H4 (cell line): ENCODE measurements at places on chromosomes 13 and 19.

- no peak for DNase-seq
These were observed 19.0 kb upstream of the ATP11A start for GRCh38 chr13:112670864-112671263.

GRCh38 chr19:8305798-8306197, 2.4 kb downstream of the CD320 start:
- no peak for DNase-seq

- no peak for DNase-seq
These were observed 324.9 kb upstream of the GPC6 start for GRCh38 chr13:92901739-92902138.

DNA sequence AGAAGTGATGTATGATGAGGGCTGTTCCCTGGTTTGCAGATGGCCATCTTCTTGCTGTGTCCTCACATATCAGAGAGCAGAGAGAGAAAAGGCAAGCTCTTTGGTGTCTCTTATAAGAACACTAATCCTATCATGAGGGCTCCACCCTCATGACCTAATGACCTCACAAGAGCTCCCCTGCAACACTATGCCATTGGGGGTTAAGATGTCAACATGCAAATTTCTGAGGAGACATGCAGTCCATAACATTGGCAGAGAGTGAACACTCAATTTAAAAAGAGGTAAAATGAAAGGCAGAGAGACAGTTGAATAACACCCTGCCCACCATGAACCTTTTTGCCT, 10.9 kb downstream of the FAM187B start:
- no peak for DNase-seq

GRCh38 chr19:18007917-18008673, at the start of gene ARRDC2:
TSS of gene ARRDC2 (plus strand) at chr19:18008170. CDS start at chr19:18008311, 141 bp downstream.
- no peak for DNase-seq

DNA sequence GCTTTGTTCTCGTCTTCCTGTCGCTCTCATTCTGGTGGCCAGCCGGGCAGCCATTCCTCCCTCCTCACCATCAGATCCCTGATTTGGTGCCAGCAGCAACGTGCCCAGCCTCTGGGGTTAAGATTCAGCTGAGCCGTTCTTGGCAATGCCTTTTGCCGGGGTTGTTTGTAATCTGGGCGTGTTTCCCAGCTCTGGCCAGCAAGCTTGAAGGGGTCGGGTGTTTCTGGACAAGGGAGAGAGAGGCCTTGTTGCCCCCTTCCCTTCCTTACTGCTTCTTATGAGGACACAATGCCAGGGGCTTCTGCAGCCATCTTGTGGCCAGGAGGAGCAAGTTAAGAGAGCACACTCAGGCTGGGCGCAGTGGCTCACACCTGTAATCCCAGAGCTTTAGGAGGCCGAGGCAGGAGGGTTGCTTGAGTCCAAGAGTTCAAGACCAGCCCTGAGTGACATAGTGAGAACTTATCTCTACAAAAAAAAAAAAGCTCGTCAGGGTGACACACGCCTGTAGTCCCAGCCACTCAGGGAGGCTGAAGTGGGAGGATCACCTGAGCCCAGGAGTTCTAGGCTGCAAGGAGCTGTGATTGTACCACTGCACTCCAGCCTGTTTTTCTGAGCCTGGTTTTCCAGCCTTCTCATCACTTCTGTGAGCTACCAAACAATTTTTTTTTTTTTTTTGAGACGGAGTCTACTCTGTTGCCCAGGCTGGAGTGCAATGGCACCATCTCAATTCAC, 10.7 kb upstream of the CRTC1 start:
- DNase-seq, result no peak
